ENCODE measurements at places on chromosomes 16 and 17. TPM values are rescaled to one million over a fixed set of nuclear protein-coding genes. Genes with fewer than 3 reads are reported as not detected.

- no peak for DNase-seq
Measured at GRCh38 chr16:83728492-83728891, 79.3 kb upstream of the HSBP1 start.

DNA sequence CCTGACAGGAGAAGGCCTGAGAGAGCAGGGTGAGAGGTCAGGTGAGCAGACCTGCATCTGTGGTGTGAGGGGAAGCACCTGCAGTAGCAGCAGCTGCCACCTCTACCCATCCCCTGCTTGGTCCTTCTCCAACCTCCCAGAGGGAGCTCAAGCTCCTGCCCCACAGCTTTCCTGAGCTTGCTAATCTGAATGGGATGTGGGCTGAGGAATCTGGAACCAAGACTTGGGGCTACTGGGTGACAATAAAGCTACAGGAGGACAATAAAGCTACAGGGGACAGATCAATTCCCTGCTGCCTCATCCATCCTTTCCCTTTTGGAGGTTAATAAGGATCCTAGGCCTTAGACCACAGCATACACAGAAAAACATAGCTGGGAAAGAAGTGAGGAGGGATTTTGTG lies 4.9 kb upstream of the TBX4 start:
- DNase-seq = no peak

DNA sequence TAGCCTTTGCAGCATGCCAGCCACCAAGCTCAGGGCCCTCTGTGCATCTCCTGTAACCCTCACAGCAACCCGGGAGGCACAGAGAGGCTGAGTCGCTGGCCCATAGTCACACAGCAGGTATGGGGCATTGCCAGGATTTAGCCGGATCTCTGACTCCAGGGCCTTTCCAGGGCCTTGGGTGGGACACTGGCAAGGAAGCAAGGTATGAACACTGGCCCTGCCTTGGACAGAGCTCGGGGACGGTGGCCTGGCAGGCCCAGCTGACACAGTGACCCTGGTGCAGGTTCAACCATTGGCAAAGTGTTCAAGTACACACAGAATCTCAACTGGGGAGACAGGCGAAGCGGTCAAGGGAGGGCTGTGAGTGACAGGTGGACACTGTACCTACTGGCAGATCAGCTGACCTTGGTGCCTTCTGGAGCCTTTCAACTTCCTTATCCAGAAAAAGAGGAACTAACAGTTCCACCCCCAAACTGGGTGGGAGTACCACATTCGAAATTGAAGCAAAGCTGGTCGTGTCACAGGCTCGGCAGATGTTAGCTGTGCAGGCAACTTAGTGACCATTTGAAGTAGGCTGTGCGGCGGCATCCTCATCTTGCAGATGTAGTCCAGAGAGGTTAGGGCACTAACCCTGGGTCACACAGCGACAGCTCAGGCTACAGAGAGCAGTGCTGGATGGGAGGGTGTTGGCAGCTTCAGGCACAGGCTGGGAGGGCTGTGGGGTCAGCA lies 287.4 kb downstream of the SEC14L1 start:
- no peak for DNase-seq

DNA sequence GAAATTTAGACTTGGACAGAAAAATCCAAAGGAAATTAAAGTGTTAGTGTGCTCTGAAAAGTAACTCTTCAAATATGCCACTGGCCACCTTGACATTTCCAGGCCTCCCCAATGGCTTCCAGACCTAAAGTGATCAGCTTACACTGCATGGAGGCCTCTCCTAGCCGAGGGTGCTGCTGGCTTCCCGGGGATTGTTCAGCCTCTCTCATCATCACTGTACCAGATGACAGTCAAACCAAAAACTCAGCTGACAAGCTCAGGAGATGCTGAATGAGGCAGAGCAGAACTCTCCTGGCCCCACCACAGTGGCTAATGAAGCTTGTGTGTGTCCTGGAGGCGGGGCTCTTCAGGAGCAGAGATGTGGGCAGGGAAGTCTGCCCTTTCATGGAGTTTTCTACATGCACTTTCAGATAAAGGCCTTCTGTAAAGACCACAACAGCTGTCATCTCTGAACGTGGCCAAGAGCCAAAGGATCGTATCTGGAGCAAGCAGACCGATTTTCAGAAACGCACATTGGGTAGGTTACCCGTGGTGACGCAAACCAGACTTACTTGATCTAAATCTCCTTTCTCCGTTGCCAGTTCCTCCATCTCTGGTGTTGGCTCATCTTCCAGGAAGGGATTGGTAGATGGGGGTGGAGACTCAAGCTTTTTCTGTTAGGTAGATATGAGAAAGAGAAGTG lies 113.3 kb downstream of the VPS53 start:
- DNase-seq = no peak

- no peak for DNase-seq
Measured at GRCh38 chr17:33964344-33964979, 290.6 kb upstream of the CCL2 start.

- no peak for DNase-seq
Measured at GRCh38 chr17:40469805-40470675, 26.8 kb downstream of the IGFBP4 start.

DNA sequence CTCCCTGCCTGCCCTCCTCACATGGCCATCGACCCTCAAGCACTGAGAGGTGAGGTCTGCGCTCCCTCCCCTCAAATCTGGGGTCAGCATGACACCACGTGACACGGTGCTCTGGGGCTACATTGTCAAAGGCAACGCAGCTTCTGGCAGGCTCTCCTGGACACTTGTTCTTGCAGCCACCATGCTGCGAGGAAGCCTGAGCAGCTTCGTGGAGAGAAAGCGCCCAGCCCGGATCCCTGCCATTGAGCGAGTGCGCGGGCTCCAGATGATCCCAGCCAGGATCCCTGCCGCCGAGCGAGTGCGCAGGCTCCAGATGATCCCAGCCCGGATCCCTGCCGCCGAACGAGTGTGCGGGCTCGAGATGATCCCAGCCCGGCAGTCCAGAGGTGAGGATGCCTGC lies 70.9 kb upstream of the METRNL start:
- peak; percentile 73 for DNase-seq

GRCh38 chr17:80786887-80787286 lies 204.8 kb upstream of the CHMP6 start:
- peak; percentile 43 for DNase-seq

DNA sequence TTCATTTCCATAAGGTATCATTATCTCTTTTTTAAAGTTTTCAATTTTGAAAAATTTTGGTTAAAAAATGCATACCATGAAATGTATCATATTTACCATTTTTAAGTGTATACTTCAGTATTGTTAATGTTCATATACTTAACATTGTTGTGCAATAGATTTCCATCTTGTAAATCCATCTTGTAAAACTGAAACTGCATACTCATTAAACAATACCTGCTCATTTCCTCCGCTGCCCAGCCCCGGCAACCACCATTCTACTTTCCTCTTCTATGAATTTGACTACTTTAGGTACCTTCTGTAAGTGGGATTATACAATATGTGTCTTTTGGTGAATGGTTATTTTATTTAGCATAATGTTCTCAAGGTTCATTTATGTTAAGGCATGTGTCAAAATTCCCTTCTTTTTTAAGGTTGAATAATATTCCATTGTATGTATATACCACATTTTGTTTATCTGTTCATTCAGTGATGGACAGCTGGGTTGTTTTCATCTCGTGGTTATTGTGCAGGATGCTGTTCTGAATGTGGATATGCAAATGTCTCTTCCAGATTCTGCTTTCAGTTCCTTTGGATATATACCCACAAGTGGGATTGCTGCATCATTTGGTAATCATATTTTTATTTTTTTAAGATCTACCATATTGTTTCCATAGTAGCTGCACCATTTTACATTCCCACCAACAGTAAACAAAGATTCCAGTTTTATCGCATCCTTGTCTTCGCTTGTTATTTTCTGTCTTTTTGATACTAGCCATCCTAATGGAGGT lies 6.7 kb downstream of the CCL2 start:
- no peak for DNase-seq

DNA sequence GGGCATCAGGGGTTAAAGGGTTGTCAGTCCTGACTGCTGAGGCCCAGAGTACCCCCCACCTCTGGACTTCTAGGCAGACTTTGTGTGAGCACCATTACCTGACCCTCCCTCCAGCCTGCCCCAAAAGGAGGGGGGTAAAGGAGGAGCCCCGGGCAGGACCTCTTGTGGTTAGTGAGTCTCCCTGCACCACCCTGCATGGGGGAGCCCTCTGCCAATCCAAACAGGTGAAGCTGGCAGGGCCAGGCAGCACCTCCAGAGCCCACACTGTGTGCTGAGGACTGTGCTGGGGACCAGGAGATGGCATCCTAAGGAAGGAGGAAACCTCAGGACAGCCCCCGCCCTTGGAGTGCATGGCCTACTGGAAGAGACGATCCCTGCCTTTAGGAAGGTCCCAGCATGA lies 2.6 kb upstream of the KRT14 start:
- no peak for DNase-seq

- no peak for DNase-seq
Measured at GRCh38 chr17:55691666-55692065, 31.0 kb downstream of the TMEM100 start.

DNA sequence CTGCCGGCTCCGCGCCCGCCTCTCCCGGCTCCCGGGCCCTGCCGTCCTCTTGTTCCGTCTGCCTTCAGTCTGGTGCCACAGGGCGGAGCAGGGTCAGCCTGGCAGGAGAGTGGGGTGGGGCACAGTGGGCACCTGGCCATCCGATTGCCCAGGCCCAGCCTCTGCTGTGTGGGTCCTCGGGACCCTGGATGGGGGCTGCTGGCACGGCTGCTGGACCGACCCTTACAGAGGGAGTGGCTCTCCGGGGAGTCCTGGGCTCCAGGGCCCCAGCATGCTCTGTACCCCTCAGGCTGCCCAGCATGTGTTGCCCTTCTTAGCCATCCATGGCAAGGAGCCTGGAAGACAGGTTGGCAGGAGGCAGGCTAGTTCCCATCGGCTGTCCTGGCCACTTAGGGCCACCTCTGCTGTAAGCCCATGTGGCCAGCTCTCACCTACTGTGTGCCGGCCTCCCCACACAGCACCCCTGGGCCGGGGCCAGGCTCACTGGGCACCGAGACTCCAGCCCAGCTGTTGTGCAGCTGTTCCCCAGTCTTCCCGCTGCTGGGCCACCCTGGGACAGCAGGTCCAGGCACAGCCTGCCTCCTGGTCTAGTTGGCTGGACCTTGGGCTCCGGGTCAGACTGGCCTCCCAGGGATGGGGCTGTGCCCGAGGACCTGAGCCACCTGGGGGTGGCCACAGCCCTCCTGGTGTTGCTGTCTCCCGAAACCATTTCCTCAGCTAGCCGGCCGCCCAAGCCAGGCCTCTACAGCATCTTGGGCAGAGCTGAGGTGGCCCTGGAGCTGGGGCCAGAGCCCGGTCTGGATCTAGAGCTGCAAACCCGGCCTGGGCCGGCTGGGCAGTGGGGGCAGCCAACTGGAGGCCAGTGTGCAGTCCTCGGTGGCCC lies 24.9 kb downstream of the BAHCC1 start:
- no peak for DNase-seq

DNA sequence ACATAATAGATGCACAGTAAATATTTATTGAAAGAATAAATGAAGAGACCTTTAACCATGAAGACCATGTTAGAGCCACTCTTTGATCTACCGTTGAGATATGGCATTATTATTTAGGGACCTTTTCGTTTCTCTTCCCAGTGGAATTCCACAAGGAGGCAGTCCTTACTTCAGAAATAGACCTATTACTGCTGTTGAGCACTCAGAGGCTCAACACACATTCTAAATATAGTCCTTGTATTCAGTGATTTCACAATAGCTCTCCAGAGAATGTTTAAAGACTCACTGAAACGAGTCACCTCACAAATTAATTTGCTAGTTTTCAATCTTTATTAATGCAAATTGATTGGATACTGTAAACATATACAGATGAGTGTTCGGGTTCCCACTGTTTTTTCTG lies 603.8 kb downstream of the CDH8 start:
- no peak for DNase-seq

GRCh38 chr17:8697323-8697741 lies 47.3 kb downstream of the CCDC42 start:
- DNase-seq = peak; percentile 74

- no peak for DNase-seq
Measured at GRCh38 chr17:77619851-77620250, 338.7 kb upstream of the TNRC6C start.

DNA sequence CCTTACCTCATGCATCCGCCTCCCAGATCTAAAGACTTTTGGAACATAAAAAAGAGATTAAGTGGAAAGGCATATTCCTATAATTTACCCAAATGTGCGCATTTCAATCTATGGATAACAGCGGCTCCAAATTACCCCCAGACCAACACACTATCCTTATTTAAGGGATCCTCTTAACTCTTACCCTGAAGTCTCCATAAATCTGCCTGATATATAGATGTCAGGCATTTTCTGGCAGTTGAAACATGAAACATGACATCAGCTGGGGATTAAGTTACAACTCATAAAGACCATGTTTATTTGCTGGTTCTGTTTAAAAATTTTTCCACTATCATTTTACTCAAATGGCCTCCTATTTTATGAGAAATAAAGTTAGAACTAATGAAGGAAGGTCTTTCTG lies 478.5 kb upstream of the SALL1 start:
- no peak for DNase-seq

GRCh38 chr17:58338454-58338840 lies 9.9 kb upstream of the TSPOAP1 start:
- no peak for DNase-seq

GRCh38 chr17:49035470-49036269 lies 38.5 kb downstream of the IGF2BP1 start:
- no peak for DNase-seq

GRCh38 chr17:30933966-30934365 lies 12.2 kb downstream of the ADAP2 start:
- no peak for DNase-seq

GRCh38 chr17:27985736-27986399 lies 56.6 kb upstream of the NLK start:
- DNase-seq = no peak

GRCh38 chr16:80046848-80047247 lies 446.3 kb upstream of the MAF start:
- no peak for DNase-seq

GRCh38 chr16:73420244-73420643 lies 372.3 kb upstream of the ZFHX3 start:
- no peak for DNase-seq

Gene KIF18B
- total RNA-seq = not detected

Gene TBC1D28
- not detected for total RNA-seq

Gene NPIPA3
- total RNA-seq = 4.1 TPM

Gene KRTAP4-16
- total RNA-seq = not detected

Gene JPH3
- total RNA-seq = 0.16 TPM

Gene DOC2B
- total RNA-seq = 41.5 TPM

Gene ZFPM1
- total RNA-seq = 4.8 TPM

All from mesenteric fat pad (tissue), 1 donor.